AG04449 (cell line): ENCODE measurements at places on chromosomes 7 and 10.
A peak's percentile ranks its signal among the peaks of the same experiment; 100 is the strongest.

- DNase-seq: no peak
These were observed 20.5 kb upstream of the ZNF273 start for GRCh38 chr7:64882341-64883112.

DNA sequence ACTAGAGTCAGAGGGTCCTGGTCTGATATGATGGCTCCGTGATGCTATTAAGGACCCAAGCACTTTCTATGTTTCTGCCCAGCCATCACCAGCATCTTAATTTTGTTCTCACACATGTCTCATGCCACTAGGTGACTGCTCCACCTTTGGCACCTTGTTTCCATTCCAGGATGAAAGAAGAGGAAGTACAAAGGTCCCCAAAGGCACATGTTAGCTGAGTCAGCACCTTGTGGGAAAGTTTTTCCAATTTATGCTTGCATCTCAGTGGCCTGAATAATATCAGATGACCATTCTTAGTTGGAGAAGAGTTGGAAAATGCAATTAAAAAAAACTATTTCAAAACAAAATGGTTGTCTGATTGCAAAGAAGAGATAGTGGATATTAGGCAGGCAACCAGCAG is 341.0 kb upstream of the NPSR1 start:
- no peak for DNase-seq

DNA sequence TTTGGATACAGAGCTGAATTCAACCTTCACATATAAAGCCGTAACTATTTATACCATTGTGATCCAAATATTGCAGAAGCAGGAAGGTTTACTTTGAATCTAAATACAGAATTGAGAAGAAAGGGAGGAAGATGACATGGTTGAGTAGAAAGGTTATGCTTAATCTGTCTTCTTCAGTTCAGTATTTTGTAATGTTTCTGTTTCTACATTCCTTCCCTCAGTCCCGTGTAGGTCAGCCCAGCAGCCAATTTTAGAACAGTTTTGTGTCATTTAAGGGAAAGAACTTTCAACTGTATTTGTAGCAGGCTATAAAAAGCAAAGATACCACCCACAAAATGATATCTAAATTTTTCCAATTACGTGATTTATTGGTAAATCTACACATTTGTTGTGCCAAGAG is 97.4 kb downstream of the CPED1 start:
- peak; percentile 28 for DNase-seq

GRCh38 chr7:47501406-47501805 is 80.5 kb downstream of the TNS3 start:
- DNase-seq: peak; percentile 76

DNA sequence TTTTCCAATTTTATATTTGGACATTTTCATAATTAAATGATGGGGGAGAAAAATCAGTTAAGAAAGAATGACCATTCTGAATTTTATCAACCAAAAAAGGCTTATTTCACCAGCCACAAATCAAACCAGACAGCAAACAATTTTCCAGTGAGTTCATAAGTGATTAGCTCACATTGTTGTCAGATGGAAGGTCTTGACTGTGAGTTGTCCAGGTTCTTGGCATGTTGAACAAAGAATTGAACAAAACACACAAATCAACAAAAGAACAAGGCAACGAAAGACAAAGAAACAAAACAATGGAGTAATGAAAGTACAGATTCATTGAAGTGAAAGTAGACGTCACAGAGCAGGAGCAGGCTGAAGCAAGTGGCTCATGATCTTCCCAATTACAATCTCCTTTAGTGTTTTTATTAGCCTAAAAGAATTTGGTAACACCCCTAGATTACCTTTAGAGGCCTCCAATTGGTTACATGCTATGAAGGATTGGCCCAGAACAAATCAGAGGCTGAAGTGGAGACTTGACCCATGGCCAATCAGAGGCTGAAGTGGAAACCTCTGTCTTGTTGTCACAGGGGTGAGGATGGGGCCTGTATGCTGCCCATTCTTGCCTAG is 248.7 kb downstream of the NEBL start:
- DNase-seq: no peak
